ENCODE measurements at places on chromosomes 7 and 10.

DNA sequence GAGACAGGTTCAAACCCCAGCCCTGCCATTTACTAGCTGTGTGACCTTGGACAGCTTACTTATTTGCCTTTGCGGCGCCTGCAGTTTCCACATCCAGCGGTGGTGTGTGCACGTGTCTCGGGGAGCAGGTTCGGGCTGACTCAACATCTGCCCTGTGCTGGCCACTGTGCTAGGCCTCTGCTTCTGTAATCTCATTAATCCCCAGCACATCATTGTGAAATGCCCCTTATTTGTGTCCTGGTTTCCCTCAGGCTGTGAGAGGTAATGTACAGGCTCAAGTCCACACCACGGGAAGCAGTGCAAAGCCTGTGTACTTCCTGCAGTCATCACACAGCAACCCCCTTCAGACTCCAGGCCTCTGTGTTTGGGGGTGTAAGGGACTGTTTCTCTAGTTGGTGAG lies 285.7 kb downstream of the RPS24 start:
- DNase-seq: peak; percentile 98

DNA sequence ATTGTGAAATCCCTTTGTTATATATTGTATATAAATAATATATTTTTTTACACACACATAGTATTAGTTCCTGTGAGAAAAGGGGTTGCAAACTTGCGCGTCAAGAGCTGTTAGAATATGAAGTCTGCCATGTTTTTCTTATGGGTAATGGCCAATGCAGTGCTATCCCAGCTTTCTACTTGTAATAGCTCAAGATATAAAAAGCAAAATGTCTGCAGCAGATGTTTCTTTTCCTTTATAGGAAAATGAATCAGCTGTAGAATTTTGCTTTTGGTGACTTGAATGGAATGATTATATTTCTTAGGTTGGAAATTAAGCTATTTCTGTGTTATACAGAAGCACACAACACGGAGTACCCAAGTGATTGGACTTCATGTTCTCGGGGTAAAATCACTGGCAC lies 53.3 kb upstream of the TMEM236 start:
- no peak for DNase-seq

DNA sequence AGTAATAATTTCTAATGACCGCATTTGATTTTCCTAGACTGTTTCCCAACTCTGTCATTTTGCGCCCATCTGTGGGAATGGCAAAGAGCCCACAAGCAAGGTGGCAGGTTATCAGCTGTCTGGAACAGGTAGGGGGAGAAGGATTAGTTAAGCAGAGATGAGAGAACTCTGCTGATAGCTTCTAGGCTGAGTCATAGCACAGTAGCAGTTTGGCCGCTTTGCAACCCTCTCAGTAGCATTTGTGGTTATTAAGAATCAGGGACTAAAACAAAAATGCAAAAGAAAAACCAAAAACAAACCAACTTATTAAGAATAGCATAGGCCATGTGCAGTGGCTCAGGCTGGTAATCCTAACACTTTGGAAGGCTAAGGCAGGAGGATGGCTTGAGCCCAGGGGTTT lies 602.7 kb upstream of the SORCS1 start:
- DNase-seq: no peak

DNA sequence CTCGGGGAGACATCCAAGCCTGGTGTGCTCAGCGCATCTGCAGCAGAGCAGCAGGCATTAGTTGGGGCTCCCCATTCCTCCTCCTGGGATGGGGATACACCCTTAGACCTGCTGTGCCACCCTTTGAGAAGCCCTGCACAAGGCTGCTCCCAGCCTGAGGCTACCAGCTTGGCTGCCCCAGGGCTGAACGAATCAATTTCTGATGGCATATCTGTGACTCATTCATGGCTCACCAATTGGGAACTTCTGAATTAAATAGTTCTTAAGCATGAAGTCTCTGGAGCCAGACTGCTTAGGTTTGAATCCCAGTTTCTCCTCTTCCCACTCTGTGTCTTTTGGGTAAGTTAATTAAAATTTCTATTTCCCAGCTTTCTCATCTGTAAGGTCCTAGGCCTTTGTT lies 16.3 kb upstream of the GLI3 start:
- DNase-seq: no peak

- no peak for DNase-seq
Measured at GRCh38 chr7:111103678-111104274, 12.8 kb downstream of the LRRN3 start.

- peak; percentile 55 for DNase-seq
Measured at GRCh38 chr7:155685070-155685790, 40.8 kb downstream of the RBM33 start.

DNA sequence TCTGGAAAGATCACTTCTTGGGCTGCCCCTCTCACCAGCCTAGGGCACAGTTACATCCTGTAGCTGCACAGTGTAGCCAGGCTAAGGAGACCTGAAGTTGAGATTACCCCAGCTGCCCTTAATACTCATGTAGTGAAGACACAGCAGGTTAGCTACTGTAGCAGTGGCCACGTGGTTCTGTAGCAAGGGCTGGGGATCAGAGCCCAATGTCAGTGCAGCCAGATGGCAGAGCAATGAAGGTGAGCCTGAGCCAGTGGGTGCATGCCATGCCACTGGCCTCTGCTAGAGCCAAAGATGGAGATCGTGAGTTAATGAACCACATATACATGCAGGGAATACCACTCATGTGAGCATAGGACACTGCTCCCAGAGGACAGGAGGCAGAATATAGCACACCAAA lies 15.5 kb downstream of the AMPH start:
- DNase-seq: no peak

GRCh38 chr7:134255814-134256213 lies 60.9 kb downstream of the SLC35B4 start:
- no peak for DNase-seq

GRCh38 chr10:124220971-124221355 lies 127.6 kb upstream of the CHST15 start:
- no peak for DNase-seq

GRCh38 chr7:953547-954327 lies 743 bp downstream of the ADAP1 start:
- no peak for DNase-seq

- DNase-seq: no peak
Measured at GRCh38 chr7:31835471-31835870, 148.5 kb downstream of the PPP1R17 start.

DNA sequence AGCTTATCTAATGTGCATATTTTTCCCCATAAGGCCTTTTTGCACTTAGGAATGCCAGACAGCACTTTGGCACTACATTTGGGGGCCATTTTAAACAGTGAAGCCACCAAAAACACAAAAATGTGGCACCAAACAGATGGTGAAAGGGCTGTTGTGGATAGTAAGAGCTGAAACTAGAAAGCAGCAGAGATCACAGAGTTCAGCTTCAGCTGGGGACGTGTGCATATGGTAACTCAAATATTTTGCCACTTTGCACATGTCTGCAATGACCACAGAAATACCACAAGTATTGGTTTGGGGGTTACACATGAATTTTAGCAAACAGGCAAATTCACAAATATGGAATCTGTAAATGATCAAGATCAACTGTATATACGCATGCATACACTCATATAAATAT lies 72.8 kb downstream of the PODXL start:
- no peak for DNase-seq

DNA sequence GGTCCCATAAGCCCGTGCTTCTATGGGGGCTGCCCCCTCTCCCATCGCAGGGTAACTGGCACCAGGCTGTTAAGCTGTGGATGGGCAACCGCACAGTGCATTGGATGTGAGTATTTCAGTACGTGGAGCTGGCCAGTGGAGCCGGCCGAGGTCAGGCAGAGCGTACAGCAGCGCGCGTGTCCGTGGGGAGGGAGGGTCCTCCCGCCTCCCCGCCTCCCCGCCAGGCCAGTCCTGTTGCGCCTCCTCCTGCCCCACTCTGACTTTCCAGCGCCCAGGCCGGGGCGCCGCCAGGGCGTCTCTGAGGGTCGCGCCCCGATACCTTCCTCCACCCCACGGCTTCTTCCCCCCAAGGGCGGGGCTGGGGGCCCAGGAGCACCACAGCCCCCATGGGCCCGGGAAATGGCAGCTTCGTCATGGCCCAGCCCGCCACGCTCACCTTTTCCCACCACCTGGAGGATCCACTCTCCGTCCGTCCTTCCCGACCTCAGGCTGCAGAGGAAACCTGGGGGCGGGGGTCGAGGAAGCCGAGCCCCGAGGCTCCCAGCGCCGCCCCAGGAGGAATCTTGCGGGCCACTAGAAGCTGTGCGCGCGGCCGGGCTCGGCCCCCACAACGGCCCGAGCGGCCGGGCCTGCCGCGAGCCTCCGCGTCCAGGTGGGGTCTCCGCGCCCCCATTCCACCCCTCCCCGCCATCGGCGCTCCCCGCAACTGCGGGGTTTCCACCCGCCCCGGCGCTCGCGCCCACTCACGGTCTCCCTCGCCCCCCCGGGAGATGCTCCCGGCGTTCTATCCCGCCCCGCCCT lies 831 bp upstream of the PFKP start:
- DNase-seq: no peak

DNA sequence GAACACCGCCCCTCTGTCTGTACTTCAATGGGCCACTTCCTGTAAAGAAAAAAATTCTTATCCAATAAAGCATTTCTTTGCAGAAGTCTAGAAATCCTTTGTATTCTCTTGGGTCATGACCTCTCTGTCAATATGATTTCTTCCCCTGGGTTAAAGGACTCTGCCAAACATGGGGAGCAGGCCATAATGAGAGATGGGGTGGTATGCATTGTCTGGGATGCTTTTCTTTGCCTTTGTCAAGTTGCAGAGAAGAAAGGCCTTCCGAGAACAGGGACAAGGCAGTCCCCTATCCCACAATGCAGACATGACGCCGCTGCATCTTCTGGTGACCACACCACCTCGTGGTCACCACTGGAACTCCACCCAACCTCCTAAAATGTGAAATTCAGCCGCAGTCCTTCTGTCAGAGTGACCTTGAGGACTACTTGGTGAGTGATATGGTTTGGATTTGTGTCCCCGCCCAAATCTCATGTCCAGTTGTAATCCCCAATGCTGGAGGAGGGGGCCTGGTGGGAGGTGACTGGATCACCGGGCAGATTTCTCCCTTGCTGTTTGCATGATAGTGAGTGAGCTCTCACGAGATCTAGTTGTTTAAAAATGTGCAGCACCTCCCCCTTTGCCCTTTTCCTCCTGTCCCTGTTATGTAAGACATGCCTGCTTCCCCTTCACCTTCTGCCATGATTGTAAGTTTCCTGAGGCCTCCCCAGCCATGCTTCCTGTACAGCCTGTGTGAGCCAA lies 15.2 kb upstream of the FRMPD2 start:
- DNase-seq: peak; percentile 36

All from amniotic epithelial cell (primary cell).